ENCODE measurements at places on chromosomes 12 and 14.

DNA sequence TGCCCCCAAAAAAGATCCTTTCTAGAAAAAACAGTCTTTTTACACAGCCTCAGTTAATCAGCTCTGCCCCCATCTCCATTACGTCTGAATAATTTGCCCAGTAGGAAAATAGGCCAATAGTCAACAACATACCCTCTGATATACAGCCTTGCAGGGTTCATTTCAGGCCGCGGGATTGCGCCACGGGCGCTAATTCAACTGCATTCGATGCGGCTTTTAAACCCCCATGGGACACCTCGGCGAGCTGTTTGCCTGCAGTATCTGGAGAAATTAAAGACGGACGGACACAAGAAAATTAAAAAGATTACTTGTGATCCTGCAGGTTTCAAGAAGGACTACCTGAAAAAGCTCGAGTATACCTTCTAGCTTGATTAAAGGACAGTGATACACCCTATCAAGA lies 36.1 kb downstream of the ERP29 start:
- no peak for DNase-seq

- no peak for DNase-seq
Measured at GRCh38 chr14:91202234-91202974, 42.1 kb downstream of the GPR68 start.

DNA sequence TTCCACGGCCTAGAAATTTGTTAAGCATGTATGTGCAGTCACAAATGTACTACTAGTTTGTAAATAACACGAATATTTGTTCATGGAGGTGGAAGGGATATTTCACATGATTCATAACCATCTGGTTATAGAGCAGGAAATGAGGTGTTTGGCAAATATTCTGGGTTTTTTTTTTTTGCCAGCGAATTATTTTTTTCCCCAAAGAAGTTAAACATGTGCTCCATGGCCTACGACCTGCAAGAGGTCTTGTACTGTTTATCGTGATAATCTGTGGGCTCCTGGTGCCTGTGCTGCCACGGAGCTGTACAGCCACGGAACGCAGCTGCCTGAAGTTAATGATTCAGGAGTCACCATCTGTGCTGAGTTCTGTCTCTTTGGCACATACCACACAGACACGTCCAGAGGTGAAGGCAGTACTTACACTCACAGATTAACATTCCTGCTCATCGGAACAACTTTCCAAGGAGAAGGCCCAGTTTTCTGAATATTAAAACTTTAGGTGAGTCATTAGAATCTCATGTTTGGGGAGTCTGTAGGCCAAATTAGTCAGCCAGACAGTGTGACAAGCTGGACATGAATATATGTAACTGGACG lies 156.3 kb downstream of the TMX1 start:
- no peak for DNase-seq

DNA sequence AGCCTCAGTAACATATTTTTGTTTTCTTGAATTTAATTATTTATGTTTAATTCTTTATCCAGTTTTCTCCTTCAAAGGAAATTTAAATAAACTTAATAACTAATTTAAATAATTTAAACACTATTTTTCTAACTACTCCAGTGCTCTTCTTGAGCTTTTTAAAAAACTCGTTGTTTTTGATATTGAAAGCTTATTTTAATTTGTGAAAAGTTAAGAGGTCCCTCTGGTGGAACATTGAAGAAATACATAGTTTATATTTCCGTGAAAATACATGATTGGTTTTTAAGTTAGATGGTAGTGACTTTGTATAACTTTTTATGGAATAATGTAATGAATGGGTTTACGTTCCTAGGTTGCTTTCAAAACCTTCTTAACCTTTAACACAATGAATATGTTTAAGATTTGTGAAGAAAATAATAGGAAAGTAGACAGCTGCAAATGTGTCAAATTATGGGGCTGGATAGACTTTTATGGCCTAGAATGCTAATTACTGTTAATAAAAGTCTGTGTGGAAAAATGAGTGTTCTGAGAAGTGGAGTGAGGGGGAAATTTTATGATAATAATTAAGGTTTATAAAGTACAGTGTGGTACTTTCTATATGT lies 45.9 kb upstream of the MSRB3 start:
- no peak for DNase-seq

- peak; percentile 7 for DNase-seq
Measured at GRCh38 chr12:62210422-62210821, 49.8 kb upstream of the USP15 start.

GRCh38 chr12:105335856-105336255 lies 5.4 kb downstream of the C12orf75 start:
- no peak for DNase-seq

GRCh38 chr14:20460458-20461224 lies 593 bp downstream of the PIP4P1 start:
- DNase-seq: peak; percentile 59

DNA sequence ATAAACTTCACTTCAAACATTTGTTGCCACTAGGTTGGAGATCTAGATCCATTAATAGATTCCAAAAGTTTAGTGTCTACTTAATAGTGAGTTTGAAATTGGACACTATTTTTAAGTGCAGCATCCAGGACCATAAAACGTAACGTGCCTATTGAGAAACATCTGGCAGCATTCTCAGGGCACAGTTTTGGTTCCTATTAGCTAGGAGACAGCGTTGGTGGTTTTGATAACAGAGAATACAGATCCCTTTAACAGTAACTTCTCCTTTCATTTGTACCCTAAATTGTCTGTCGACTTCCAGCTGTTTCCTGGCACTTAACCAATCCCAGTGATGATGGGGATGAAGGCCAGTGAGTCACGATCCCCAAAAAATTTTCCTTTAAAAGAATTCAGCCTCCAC lies 25.8 kb downstream of the KCNK10 start:
- no peak for DNase-seq

GRCh38 chr12:51070004-51070403 lies 13.4 kb downstream of the CSRNP2 start:
- DNase-seq: no peak

GRCh38 chr12:92756898-92757596 lies 54.3 kb downstream of the PLEKHG7 start:
- no peak for DNase-seq

- no peak for DNase-seq
Measured at GRCh38 chr14:54488318-54488645, 498 bp downstream of the GMFB start.

DNA sequence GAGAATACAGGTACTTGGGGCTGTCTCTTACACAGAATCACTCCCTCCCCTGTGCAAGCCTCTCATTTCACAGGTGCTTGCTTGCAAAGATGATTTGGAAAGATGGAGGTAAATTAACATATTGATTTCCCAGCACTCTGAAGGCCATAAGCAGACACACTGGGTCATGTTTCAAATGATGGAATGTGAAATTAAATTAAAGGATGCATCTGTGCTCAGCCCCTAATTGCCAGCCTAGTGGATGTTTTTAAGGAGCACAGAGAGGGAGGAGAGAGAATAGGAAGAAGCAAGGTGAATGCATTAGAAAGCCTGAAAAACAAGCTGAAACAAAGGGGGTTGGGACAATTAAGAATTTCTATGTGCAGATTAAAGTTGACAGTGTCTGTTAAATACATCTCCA lies 96.1 kb upstream of the GRIP1 start:
- no peak for DNase-seq

GRCh38 chr12:56234746-56235436 lies 5.0 kb downstream of the SLC39A5 start:
- DNase-seq: no peak

DNA sequence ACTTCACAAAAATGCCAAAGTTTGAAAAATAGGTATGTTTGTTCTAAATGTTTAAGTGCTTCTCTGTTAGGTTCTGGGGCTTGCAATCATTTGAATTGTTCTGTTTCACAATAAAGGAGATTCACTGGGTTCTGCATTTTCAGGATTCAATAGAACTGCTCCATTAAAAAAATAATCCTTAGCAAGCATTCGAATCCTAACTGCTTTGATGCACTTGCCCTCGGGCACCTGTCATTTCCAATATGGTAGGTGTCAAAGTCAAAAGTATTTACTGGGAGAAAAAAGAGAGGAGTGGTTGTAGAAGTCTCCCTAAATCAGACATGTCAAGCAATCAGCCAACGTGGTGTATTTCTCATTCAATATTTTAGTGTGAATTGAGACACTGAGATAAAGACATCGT lies 5.5 kb downstream of the APOLD1 start:
- DNase-seq: no peak

- DNase-seq: no peak
Measured at GRCh38 chr14:83816761-83817160, 1713.2 kb upstream of the FLRT2 start.

DNA sequence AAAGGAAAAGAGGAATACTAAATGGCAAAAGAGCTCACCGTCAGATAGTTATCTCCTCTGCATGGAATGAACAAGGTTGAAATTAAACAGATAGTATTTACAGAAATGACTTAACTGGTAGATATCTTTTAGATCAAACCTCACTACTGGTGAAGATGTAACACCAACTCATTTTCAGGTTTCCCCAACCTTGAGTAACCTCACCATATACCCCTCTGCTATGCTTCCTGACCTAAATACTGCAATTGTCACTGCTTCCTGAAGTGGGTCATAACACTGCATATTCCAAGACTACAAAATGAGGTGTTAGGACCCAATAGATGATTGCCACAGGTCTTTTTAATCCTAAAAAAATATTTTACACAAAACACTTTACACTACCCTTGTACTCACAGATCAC lies 76.3 kb upstream of the PLEKHA5 start:
- no peak for DNase-seq

GRCh38 chr12:115233891-115234543 lies 550.0 kb upstream of the TBX3 start:
- DNase-seq: no peak

DNA sequence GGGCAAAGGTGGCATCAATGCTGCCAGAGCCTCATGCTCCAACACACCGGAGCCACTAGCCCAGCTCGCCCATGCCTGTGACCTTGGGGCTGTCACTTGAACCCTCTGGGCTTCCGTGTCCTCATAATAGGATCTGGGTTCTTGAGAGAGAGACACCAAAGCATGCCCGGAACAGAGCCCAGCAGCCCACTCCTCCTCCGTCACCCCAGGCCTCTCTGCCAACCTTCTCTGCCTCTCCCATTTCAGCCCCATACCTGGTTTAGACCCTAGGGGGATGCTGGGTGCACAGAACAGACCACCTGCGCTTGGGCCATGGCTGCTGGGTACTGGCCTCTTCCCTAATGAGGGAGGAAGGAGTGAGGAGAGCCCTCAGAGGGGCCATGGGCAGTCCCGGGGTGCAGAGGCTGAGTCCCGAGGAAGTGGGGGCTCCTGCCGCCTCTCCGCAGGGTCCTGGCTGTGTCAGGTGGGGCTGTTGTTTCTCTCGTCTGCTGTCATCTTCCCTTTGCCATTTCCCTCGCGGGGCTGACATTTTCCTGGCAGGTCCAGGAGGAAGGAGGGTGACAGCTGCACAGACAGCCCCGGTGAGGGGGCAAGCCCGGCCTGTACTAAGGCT lies 172.4 kb upstream of the RTL1 start:
- no peak for DNase-seq

DNA sequence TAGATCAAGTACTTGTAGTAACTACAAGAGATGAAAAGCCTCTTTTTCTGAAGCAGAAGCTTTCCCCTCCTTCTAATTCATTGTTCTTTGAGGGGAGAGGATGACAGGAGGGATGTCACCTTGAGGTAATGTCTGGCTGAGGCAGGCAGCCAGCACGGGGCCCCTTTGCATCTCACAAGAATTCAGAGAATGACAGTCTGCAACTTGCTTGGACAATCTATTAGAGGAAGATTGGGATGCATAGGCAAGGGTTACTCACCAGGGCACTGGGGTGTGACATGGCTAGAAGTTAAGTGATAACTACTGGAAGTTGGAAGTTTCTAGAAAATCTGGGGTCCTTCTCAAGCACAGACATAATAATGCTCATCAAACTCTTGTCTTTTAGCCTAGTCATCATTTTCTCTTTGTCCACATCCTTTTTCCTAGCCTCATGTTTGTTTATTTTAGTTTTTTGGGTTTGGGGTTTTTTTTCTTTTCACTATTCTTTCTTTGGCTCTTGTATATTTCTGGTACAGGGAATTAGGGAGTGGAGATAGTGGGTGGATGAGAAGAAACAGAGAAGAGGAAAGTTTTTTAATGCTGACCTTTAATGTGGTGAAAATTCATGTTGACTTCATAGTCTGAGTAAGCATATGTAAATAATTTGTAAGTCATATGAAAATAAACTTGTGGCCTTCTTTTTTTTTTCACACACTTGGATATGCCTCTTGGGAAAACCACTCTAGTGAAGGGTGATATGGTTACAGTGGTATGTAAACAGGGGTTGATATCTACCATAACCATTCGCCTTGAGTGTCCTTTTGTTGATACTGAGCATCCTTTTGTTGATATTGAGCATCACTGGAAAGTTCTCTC lies 55.1 kb downstream of the TTLL5 start:
- no peak for DNase-seq

- no peak for DNase-seq
Measured at GRCh38 chr12:120997448-120997847, 18.8 kb downstream of the C12orf43 start.

- DNase-seq: no peak
Measured at GRCh38 chr12:31203261-31203660, 122.7 kb downstream of the SINHCAF start.

- no peak for DNase-seq
Measured at GRCh38 chr14:33441633-33442032, 503.0 kb downstream of the NPAS3 start.

DNA sequence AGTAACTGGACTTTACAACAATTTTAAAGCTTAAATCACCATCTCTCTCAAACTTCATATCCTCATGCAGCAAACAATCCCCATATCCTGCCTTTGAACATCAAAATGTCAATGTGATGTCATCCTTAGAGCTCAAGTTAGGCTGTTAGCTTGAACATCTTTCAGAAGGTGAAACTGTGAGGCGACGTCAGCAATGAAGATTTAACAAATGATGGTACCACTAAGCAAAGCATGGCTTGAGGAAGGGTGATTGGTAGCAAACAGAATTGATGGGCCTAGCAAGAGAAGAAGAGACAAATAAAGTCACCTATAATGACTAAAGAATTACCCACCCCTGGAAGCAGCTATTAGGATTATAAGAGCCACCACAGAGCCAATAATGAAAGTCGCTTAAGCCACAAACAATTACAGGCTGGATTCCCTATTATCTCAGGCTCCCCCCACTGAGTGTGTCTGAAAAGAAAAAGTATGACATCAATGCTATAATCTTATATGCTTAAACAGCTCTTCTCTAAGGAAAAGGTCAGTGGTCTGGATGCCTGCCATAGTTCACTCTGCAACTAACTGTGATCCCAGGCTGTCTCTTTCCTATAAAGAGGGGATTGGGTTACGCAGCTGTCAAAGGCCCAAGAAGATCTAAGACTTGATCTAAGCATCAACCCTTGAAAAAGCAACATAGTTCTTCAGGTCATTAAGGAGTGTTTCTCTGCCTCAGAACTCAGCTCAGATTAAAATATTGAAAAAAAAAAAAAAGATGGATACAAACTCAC lies 18.1 kb downstream of the EGLN3 start:
- no peak for DNase-seq

GRCh38 chr14:55277972-55278740 lies 6.9 kb downstream of the FBXO34 start:
- peak; percentile 61 for DNase-seq

GRCh38 chr12:62319058-62319457 lies 58.9 kb downstream of the USP15 start:
- DNase-seq: no peak

- no peak for DNase-seq
Measured at GRCh38 chr14:31283153-31283552, 75.6 kb upstream of the HECTD1 start.

GRCh38 chr12:6763380-6763779 lies 2.8 kb upstream of the PTMS start:
- DNase-seq: no peak

GRCh38 chr14:67461341-67461985 lies 27.1 kb downstream of the TMEM229B start:
- no peak for DNase-seq

GRCh38 chr12:33205981-33206380 lies 233.6 kb downstream of the SYT10 start:
- DNase-seq: no peak

Data from GM12864 (cell line).